NCI-H524 treated with DMSO at 0.1 percent for 48 hours (cell line): ENCODE measurements at places on chromosomes 4 and X.

DNA sequence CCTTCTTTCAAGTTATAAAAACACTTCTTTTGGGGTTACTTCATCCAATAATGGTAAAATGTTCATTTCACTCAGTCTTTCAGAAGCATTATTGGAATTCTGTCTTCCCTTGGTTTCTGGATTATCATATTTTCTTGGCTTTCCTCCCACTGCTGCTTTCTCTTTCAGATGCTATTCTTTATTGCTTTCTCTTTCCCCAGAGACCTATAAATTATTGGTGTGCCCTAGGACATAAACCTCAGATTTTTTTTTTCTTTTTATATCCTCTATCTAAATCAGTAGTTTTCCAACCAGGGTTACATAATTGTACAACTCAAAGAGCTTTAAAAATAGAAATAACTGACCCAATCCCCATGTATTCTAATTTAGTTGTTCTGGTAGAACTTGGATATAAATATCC is 1005.5 kb downstream of the ARAP2 start:
- DNase-seq: no peak

GRCh38 chr4:122783301-122784215 is 43.1 kb upstream of the FGF2 start:
- no peak for DNase-seq

- DNase-seq: no peak
Observed at GRCh38 chr4:143736861-143737260, 36.4 kb upstream of the FREM3 start.

GRCh38 chrX:7223271-7223670 is 75.3 kb upstream of the PUDP start:
- no peak for DNase-seq
